ENCODE measurements at places on chromosomes 3 and 15. TPM values are rescaled to one million over a fixed set of nuclear protein-coding genes. Genes with fewer than 3 reads are reported as not detected.

Gene TICRR
- 17.0 TPM for total RNA-seq

Gene ZMYND10
- 0.64 TPM for total RNA-seq

Gene DOCK3
- 0.84 TPM for total RNA-seq

Gene MRPS25
- total RNA-seq: 46.4 TPM

Gene GPR149
- total RNA-seq: not detected

Gene COL7A1
- total RNA-seq: 86.4 TPM

Gene CFAP92
- total RNA-seq: 0.80 TPM

Gene NRG4
- total RNA-seq: 1.6 TPM

Gene ADPRH
- 2.1 TPM for total RNA-seq

Gene ZNF445
- 5.8 TPM for total RNA-seq

Gene CYP8B1
- total RNA-seq: not detected

Gene LMAN1L
- not detected for total RNA-seq

Gene MASP1
- total RNA-seq: 1.6 TPM

Gene LSM3
- total RNA-seq: 10.3 TPM
